Hematopoietic multipotent progenitor cell treated with erythropoietin and hydrocortisone succinate and interleukin-3 and kit ligand, for 6 days (in vitro differentiated cells): ENCODE measurements at places on chromosomes 1 and 21.

- DNase-seq = no peak
These were observed 278 bp upstream of the KRTAP27-1 start for GRCh38 chr21:30337772-30338171.

GRCh38 chr1:52668711-52669110, 29.4 kb downstream of the COA7 start:
- DNase-seq = no peak

DNA sequence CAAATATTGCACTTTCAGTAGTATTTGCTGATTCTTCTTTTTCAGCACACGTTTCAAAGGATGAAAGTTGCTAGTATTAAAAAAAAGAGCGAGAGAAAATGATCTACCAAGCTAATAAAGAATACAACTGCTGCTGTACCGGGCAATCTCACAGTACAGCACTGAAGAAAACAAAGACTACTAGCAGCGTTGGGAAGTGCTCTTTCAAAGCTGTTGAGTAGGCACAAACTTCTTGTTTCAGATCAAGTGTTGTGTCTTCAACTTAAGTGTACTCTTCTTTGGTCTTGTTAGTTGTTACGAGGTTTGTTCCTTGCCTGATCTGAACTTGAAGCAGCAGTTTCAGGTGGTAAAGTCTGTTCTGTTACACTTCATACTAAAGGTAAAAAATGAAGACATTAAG, 7.9 kb downstream of the CSDE1 start:
- no peak for DNase-seq

- peak; percentile 26 for DNase-seq
These were observed 13.3 kb downstream of the RRP15 start for GRCh38 chr1:218298398-218298797.

DNA sequence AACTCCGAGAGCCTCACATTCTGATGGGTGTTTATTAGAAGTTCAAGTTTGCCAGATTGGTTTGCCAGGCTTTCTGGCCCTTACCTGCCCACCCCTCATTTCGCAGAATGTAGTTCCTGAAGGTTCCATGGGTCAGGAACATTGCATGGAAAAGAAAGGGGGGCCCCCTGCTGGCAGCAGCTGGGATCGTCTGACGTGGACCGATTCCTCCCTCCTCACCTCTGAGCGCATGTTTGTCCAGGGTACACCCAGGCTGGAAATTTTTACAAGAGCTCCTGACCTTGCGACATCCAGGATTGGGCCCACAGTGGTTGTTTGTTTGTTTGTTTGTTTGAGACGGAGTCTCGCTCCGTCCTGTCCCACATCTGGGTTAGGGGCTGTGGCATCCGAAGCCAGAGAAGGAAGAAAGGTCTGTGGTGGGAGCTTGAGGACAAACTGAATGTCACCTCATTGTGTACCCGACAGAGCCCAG, 126.0 kb upstream of the TMEM51 start:
- DNase-seq = peak; percentile 50

DNA sequence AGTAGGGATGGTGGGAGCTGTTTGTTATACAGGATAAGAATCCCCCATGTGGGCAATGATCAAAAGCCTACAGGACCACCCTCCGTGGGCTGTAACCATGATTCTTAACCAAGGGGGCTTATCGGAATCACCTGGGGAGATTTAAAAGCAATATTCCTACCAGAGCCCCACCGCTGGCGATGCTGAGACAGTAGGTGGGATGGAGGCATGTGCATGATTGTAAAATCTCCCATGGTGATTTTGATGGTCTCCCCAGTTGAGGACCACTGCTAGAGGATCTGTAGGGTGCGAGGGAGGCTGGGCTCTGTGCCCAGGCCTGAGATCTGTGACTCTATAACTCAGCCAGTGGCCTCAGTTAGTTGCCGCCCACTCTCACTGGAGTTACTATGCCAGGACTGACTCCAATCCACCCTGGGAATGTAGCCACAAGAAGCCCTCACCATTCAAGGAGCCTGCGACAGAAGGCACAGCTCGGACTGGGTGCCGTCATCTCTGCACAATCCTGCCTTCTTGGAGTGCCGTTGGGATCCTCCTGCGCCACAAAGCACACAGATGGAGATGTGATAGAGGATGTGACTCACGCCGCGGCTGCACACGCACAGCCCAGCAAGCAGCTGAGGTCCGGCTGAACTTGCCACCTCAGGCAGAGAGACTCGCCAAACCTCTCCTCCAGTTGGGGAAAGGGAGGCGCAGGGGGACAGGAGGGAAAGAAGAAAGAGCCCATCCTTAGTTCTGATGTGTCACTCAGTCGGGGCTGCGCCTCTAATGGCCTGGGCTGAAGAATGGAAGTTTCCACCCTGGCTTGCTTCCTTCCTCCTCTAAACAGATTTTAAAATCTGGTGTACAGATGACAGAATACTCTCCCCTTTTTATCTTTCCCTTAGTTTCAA, 26.5 kb downstream of the AKNAD1 start:
- DNase-seq = no peak

DNA sequence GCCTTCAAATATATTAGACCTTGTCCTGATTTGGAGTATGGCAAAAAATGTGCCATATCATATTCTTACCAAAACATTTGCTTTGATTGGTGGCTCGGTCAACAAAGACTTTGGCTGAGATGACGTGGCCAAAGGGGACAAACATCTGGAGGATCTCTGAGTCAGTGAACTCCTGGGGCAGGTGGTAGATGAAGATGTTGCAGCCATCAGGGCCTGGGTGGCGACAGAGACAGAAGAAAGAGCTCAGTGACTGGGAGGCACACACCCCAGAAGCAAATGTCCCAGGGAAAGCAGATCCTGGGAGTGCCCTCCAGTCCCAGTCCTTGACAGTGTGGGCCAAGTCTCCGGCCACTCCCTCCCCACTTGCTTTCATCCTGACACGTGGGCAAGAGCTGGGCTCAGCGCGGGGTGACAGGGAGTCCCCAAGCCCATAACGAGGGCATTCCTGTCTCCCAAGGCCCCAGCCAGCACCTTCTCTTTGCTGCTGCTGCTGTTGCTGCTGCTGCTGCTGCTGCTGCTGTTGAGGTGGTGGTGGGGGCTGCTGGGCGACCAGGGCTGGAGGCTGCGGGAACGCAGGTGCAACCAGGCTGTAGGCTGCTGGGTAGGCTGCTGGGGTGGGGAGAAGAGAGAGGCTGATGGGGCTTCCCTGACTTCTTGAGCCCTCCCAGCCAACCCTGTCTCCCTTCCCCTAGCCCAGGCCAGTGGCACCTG, 10.7 kb downstream of the CELF3 start:
- DNase-seq = no peak

- DNase-seq = peak; percentile 31
These were observed 16.1 kb upstream of the CHI3L1 start for GRCh38 chr1:203202431-203203245.

DNA sequence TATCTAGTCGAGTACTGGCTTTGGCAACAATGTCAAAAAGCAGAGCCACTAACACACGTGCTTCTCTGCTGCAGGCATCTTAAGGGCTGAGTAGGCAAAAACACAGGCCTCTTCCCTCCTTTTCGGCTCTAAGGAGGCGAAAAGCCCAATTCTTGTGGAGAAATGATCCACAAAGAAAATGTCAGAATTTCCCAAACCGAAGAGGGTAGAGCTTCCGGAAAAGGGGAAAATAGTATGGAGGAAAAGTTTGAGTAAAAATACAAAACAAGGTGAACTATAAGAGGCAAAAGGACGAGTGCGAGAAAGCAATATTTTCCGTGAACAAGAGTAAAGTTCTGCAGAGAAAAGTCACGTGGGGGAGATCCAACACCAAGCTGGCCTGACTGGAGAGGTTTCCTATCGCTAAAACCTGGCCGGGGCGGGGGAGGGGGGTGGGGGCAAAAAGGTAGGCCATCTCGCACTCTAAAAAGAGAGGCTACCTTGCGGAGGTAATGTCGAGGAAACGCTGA, 551 bp downstream of the ZRANB2 start:
- peak; percentile 66 for DNase-seq

DNA sequence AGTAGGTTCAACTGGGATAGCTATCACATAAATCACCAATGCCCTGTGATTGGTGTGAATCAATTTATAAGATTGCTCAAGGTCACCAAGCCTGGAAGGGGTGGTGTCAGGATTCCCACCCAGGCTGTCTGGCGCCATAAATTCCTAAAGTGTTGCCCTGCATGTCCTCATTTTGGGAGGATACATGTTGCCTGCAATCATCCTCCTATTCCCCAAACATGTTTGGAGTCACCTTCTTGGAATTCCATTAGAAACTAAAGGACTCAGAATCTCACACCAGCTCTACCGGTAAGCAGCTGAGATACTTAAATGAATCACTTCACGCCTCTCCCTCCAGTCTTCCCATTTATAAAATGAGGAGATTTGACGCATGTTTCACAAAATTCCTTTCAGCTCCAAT, 54.1 kb upstream of the SLC45A1 start:
- no peak for DNase-seq

- no peak for DNase-seq
These were observed 34.7 kb downstream of the OR10J5 start for GRCh38 chr1:159501082-159501481.

- peak; percentile 83 for DNase-seq
These were observed 10.0 kb downstream of the NCF2 start for GRCh38 chr1:183580281-183580682.

DNA sequence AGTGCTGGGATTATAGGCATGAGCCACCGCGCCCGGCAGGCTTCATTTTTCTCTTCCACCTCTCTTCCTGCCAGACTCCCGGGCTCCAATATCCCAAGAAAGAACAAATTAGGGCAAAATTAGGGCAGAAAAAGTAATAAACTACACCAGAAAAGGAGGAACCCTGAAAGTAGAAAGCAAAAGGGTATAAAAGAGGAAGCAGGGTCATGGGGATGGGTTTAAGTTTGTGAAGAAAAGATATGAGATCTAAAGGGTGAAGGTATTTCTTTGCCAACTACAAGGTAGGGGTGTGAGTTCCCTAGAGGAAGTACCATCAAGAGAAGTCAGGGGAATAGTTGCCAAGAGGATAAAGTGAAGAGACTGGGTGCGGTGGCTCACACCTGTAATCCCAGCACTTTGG, 9.9 kb downstream of the PTPN22 start:
- DNase-seq = peak; percentile 36

- DNase-seq = peak; percentile 74
These were observed 68.7 kb upstream of the LRIF1 start for GRCh38 chr1:111032295-111032897.

DNA sequence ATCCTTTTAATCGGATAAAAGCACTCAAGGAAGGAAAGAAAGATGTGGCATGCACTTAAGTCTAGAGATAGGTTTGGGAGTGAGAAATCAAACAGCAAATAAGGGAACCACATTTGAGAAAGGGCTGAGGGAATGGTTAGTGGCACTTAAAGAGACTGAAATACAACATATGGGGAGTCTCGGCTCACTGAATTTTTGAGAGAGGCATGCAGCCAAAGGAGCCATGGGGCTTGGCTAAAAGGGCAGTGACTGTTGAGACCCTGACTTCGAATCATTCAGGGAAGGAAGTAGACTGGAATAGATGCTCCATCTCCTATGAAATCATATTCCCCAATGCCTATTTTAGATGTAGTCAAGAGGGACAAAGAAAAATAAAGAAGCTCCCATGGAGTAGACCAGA, 58.3 kb upstream of the HAO2 start:
- no peak for DNase-seq

- DNase-seq = no peak
These were observed 23.4 kb downstream of the DMAP1 start for GRCh38 chr1:44236490-44237272.

GRCh38 chr1:5873556-5873955, 118.7 kb downstream of the NPHP4 start:
- DNase-seq = no peak

DNA sequence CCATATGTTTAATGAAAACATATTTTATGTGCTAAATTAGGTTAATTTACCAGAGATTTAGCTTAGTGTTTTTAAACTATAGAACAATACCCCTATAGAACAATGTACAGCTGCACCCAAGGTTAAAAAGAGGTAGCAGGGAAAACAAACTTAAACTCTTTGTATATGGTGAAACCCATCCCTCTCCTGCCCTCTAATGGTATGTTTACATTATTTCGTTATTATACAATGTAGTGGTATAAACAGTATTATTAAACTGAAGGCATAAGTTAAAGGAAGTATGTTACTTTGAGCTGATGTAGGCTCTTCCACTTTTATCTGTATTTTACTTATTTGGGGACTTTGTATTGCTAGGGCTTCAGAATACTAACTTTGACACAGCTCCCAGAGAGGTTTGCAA, 16.7 kb upstream of the ZYG11A start:
- peak; percentile 79 for DNase-seq

GRCh38 chr1:160429125-160429561, 28.8 kb downstream of the VANGL2 start:
- DNase-seq = no peak

DNA sequence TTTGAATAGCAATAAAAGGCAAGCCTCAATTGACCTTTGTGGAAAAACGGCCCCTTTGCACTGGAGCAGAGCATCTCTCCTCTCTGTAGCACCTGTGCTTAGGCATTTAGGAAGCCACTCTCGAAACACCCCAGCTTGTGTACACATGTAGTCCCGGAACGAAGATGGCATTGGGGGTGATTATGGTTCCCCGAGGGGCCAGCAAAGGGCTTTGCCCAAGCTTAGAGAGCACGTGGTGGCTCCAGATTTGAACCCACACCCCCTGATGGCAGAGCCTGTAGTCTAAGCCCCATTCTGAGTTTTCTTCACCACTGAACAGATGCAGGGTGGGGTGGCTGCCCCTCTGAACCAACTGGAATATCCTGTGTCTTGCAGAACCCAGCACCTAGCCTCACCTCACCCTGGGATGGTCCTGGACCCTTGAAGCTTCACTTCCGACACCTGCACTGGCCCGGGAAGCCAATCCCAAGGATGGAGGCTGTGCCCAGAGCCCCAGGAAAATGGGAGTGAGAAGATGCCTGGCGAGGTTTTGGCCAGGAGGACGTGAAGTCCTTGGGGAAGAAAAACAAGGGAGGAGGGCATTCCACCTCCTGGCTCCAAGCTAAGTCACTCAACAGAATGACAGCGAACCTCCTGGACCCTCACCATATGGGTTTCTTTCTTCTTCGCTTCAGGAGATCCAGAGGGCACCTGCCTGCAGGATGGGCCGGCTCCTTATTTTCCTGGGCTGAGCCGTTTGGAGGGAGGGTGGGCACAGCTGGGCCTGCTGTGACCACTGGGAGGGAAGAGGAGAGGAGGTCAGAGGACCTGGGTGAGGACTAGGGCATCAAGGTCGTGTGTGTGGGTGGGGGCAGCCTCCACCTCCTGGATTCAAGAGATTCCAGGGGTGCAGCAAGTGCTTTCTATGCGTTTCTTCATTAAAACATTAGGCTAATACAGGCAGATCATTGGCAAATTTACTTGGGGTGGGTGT, 37.7 kb downstream of the IGFN1 start:
- no peak for DNase-seq

GRCh38 chr1:30888391-30888790, 20.2 kb downstream of the SDC3 start:
- DNase-seq = no peak
